ENCODE measurements at places on chromosomes 1 and 21.

GRCh38 chr1:154954541-154954940 is 1.4 kb downstream of the PBXIP1 start:
- no peak for DNase-seq

GRCh38 chr1:245678860-245679411 is 524.2 kb downstream of the KIF26B start:
- DNase-seq: no peak

GRCh38 chr1:103074224-103074623 is 34.1 kb downstream of the COL11A1 start:
- no peak for DNase-seq

DNA sequence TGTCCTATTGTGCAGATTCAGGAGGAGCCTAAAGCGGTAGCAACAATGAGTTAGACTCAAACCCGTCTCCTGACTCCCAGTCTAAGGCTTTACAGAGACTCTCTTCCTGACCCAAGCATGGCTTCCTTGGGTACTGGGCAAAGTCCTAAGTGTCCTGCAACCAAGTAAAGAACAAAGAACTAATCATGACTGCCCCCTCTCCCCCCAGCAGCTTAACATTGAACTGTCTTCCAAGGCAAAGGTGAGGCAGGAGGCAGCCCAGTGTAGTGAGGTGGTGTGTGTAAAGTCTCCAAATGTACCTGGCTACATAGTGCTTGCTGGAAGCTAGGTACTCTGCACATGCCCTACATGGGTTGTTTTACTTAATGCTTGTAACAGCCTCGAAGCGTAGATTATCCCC is 2.3 kb downstream of the FABP3 start:
- DNase-seq: no peak

GRCh38 chr1:155531624-155532023 is 31.0 kb downstream of the ASH1L start:
- no peak for DNase-seq

DNA sequence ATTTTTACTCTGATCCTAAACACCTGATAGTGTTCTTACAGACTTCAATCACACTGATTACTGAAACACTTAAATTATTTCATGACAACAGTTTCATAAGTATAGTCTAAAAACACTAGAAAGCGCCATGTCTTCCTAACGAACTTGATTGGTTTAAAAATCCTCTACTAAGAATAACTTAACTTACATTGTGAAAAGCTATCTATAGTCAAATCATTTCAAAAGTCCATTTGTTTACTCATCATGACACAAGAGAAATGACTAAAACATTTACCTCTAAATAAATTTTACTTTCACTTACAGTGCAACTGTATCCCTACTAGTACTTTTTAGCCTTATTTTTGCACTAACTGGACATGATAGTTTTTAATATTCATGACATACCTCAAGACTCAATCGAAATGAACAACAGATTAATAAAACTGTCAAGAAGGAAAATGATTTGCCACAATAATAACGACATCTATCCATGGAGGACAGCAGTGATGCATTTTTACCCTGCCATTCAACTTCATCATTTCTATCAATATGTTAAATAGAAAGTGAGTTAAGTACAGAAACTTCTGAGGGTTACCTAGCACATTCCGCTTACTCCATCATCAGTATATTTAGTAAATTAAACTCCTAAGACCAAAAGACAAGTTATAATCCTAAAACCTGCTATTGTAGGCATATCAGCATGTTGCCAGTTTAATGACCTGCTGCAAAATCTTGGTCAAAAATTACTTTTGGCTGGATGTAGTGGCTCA is 38.4 kb downstream of the AHCTF1 start:
- DNase-seq: no peak

DNA sequence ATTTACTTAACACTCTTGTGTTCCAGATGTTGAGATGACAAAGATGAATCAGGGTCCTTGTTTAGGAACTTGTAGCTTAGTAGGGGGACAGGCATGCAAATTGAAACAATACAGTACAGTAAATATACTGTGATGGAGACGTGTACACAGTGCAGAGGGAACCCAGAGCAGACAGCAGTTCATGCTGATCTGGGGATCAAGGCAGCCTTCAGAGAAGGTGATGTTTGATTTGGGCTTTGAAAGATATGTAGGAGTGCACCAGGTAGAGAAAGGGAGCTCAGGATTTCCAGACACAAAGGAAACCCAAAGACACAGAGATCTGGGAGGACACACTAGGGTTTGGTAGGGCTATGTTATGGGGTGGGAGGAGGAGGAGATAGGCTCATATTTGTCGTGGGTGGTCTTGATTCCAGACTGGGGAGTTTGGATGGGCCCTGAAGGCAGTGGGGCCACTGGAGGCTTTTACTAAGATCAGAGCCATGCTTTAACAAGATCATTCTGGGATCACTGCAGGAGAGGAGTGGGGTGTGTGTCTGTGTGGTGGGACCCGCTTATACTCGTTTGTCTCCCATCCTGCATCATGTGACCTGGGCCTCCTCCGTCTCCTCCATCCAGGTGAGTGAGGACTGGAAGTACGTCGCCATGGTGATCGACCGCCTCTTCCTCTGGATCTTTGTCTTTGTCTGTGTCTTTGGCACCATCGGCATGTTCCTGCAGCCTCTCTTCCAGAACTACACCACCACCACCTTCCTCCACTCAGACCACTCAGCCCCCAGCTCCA is 7.8 kb downstream of the CHRNB2 start:
- no peak for DNase-seq

- DNase-seq: no peak
Measured at GRCh38 chr1:29412591-29412990, 176.3 kb downstream of the PTPRU start.

DNA sequence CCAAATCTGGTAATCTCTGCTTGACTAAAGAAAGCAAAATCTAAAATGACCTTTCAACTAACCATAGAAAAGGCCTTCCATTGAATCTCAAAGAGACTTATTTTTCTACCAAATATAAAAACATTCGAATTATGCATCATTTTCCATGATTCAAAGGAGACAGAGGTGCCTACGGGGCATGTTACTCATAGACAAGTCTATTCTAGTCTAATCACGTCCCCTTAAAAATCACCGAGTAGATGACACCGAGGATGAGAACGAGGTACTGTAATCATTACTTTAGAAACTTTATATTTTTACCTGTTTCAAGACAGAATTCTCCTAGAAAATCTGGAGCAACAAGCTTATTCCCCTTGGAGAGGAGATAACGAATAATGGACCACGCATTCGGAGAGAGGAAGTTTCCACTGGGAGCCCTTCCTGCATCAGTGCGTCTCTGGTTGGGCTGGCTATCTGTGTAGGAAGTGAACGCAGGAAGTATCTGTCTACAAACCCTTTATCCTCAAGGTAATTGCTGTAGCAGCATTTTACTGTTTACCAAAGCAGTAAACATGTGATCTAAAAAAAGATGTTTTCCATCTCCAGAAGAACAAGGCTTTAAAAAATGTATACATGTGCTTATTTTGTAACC is 9.5 kb downstream of the ERG start:
- DNase-seq: no peak

DNA sequence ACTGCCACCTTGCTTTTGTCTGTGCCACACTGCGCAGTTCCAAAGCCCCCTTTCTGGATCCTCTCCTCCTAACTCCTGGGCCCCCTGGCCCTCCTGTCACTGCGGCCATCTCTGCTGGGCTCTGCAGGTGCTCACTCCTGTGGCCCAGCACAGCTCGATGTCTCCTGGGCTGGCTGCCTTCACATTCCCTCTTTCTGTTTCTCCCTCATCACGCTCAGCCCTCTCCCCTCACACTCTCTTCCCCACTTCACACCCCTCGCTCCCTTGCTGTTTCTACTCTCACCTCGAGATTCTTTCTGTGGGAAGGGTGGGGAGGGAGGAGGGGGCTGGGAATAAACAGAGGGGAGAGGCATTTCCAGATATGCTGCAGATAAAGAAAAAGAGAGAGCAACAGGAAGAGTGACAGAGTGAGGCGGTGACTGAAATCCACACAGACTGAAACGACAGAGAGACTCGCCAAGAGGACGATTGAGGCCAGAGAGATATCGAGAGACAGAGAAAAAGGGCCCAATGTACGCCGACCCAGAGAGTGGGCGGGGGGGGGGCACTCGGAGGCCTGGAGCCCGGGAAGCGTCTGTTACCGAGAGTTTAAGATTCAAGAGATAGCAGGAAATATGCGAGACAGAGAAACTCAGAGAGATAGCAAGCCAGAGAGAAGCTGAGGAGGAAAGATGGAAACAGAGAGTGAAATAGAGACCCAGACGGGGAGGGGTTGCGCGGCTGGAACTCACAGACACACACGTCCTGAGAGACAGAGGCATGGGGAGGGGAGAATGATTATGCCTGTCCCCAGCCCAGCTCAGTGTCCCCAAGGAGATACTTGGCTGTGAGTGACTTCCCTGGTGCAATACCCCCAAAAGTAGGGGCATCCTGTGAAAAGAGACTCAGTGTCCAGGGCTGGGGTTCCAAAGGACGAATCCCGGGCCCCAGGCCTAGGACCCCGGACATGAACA is 666 bp downstream of the CSF3R start:
- no peak for DNase-seq

DNA sequence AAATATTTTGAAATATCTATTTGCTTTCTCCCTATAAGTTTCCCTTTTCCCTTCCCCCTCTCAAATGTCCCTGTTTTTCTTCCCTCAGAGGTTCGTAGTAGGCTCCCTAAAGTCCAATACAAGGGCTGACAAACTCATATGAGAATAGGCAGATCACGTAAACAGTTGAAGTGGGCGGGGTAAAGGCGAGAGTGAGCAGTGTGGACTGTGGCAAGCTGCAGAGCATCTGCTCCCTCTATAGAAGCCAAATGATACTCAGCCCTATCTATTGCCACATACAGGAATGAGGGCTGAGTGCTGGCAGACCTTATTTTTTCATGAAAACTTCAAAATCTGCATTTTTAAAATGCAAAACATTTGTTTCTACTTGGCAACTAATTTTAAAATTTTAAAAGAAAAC is 26.3 kb downstream of the PRDX6 start:
- DNase-seq: no peak

DNA sequence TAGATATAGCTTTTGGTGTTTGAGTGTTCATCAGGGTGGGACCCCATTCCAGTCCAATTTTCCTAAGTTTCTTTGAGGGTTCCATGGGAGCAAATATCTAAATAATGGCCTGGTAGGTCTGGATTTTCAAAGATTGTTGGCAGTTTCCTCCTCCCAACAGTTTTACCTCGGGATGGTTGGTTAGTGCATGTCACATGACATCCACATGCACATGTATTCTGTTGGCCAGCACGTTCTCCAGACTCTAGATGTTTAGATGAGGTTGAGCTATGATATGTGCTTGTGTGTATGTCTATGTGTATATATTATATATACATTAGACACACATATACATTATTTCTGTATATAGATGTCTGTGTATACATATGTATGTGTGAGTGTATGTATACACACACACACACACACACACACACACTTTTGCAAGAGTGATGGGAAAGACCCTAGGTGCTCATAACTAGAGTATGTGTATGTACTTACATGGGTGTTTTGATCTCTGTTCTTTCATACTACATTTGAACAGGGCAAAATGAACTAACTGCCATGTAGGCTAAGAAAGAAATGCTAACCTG is 5.6 kb downstream of the RGS4 start:
- DNase-seq: no peak

DNA sequence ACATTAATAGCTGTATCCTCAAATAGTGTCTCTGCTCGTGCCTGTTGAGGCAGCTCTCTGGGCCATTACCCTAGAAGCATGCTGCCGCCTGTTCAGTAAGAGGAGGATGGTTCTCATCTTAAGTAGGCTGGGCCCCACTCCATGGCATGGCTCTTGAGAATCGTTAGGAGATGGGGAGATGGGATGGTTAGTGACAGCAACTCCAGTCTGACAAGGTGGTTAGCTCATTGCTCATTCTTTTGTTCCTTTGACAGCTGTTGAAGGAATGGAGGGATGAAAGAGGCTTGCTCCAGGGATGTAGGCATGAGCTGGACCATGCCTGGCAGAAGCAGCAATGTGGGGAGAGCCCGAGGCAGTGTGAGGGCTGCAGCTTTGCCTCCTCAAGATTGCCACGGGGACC is 68.2 kb downstream of the MAP10 start:
- DNase-seq: no peak

DNA sequence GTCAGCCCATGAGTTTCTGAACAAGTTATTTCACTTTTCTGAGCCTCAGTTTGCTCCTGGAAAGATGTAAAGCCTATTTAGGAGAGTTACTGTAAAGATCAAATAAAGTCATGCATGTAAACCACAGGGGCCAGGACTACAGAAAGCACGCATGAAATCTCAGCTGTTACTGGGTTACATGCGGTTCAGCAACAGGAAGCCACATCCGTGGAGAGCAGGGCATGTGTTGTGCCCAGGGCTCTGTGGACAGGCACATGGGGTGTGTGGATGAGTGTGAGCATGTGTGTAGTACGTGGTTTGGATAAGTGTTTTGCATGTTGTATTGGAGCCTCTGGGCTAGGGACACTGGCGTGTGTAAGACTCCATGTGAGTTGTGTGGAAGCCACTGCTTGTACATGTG is 2.2 kb upstream of the EPHA2 start:
- peak; percentile 16 for DNase-seq

DNA sequence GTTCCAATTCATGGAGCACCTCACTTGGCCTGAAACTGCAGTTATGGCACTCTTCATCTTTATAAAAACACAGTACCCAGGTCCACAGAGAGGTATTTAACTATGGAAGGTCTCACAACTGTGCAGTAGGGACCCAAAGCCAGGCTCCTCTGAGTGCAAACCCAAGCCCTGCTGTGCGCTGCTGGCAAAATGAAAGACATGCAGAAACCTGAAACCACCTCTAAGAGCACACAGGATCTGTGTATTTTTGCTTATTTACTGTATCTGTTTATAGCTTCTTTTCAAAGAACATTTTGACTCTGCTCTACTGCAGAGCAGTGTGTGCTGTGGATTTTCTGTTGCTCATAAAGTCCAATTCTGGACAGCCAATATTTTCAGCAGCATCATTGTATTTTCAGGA is 166.6 kb downstream of the DSCAM start:
- DNase-seq: no peak

DNA sequence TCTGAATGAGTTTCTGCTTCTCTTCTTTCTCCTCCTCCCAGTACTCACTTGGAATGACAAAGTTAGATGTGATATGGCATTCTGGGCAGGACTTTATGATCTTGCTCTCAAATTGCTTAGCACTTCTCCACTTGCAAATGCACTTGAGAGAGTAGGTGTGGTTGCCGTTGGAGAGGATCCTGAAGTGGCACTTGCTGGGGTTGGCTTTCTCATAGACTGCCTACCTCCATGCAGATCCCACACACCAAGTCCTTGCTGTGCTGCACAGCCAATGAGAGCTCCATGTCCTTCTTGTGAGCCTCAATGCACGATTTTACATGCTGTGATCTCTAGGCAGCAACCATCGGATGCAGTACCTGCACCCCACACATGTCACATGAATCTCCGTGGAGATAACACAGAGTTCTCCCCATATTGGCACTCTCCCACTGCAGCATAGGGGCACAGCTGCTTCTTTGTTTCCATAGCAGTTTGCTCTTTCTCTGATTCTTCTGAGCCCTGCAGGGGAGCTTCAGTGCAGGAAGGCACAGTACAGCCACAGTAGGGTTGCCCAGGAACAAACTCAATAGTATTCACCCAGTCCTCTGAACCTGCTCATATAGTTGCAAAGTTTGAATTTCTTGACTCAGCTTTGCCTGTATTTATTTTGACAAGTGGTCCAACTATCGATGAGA is 45.2 kb downstream of the ZNF691 start:
- DNase-seq: no peak

- no peak for DNase-seq
Measured at GRCh38 chr1:246629030-246629429, 62.8 kb downstream of the CNST start.

- no peak for DNase-seq
Measured at GRCh38 chr1:215166886-215167285, 84.3 kb downstream of the KCNK2 start.

GRCh38 chr21:40080385-40080784 is 213.1 kb downstream of the PCP4 start:
- no peak for DNase-seq

Measured in stimulated activated CD4-positive, alpha-beta T cell treated with anti-CD3 and anti-CD28 coated beads, Interleukin-1b, Interleukin-23, amount 100 ng/mL, for 48 hours (primary cell).